ENCODE measurements at places on chromosomes 1 and 21.
A peak's percentile ranks its signal among the peaks of the same experiment; 100 is the strongest.

DNA sequence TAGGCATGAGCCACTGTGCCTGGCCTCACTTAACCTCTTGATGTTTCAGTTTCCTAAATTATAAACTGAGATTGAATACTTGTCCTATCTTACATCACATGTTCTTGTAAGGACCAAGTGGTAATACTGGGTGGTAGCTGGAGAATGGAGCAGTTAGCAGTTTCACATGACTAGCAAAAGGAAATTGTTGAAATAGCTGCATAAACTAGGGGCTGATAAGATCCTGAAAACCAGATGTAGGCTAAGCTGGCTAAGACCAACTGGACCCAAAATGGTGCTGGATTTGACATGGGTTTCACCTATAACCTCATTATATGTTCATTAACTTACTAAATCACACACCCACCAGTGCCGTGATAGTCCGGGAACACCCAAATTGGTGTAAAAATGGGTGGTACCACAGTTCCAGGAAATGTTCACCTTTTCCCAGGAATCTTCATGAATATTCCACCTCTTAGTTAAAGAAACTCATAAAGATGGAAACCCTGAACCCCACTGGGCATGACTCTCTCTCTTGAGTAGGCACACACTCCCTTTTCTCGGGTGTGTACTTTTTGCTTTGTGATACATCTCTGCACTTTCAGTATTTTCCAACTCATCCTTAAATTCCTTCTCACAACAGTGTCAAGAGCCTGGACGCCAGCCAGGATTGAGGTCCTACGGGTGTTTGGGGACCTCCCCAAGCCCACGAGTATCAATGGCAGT is at the start of gene PAPPA2:
Gene PAPPA2 (plus strand): TSS at position 502 of the 705 bp plus-strand sequence. CDS start 93,148 bp downstream, outside the sequence.
- DNase-seq, result no peak

- peak; percentile 80 for DNase-seq
Observed at GRCh38 chr1:67724928-67725560, 40.0 kb downstream of the GADD45A start.

- DNase-seq, result no peak
Observed at GRCh38 chr1:91700332-91700731, 185.6 kb downstream of the TGFBR3 start.

GRCh38 chr1:217472915-217473314 is 158.0 kb downstream of the GPATCH2 start:
- DNase-seq, result no peak

DNA sequence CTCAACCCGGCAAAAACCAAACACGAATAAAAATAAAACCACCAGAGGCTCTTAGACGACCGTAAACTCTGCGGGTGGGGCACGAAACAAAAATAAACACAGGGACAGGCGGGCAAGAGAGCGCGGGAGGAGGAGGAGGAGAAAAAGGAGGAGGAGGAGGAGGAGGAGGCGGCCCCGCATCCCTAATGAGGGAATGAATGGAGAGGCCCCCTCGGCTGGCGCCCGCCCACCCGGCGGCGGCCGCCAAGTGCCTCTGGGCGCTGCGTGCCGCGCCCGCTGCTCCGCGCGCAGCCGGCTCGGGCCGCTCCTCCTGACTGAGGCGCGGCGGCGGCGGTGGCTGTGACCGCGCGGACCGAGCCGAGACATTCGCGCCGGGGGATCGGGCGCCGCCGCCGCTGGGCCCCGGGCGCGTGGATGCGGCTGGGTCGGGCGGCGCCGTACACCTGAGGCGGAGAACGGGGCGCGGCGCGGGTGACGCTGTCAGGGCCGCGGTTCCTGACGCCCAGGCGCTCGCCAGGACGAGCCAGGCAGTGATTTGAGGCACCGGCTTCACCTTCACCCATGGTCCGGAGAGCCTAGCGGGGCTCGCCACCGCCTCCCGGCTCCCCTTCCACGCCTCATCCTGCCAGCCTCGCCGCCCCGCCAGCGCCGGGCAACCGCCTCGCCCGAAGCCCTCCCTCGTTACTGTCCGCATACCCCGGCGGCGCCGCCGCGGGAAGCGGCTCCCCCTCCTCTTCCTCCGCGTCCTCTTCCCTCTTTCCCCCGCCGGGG is at the start of gene MARK1:
Gene MARK1 (plus strand): TSS at position 229 of the 771 bp plus-strand sequence. CDS start 687 bp downstream, outside the sequence.
- no peak for DNase-seq

GRCh38 chr1:192702212-192702902 is 66.4 kb downstream of the RGS13 start:
- no peak for DNase-seq

- no peak for DNase-seq
Observed at GRCh38 chr1:160406131-160406968, 6.0 kb downstream of the VANGL2 start.

GRCh38 chr1:57312869-57313268 is 111.0 kb downstream of the DAB1 start:
- no peak for DNase-seq

Data from smooth muscle cell of the brain vasculature (primary cell).